Stimulated activated CD8-positive, alpha-beta memory T cell treated with anti-CD3 and anti-CD28 coated beads, Interleukin-4, amount 100 ng/mL, for 48 hours (primary cell): ENCODE measurements at places on chromosomes 7 and 10.

- no peak for DNase-seq
Observed at GRCh38 chr7:22647451-22648257, 79.3 kb upstream of the IL6 start.

DNA sequence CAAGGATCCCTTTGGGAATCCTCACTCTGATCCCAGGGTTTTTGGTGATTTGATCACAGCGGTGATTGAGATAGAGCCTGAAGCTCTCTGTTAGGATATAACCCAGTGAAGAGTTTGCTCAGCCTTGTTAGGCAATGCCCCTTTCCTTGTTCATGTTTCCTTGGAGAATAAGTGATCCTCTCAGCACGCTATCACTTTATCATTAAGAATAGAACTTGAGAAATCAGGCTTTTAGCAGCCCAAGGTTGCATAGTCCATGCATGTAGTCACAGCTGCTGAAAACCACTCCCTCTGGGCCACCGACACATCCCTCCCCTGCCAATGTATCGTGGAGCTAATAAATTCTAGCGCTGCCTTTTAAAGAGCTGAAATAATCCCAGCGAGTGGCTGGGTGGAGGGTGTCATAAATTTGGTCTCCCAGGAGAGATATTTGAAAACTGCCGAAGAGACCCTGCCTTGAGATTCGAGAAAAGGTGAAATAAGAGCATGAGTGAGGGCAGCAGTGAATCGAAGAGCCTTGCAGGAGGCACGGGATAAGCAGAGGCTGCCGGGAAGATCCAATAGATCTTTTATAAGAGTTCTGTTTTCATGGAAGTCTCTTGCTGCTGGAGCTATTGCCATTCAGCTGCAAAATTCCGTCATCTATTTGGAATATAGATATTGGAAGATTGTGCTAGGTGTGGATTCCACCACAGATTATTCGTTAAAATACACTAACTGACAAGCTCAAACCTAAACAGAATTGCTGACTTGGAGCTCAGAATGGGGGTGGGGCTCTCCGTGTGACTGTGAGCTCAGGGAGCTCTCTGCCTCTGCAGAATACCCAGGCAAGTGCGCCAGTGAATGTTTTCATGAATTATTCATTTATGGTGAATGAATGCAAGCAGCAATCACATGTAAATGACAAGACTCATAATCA, 249.8 kb downstream of the TRIL start:
- no peak for DNase-seq

DNA sequence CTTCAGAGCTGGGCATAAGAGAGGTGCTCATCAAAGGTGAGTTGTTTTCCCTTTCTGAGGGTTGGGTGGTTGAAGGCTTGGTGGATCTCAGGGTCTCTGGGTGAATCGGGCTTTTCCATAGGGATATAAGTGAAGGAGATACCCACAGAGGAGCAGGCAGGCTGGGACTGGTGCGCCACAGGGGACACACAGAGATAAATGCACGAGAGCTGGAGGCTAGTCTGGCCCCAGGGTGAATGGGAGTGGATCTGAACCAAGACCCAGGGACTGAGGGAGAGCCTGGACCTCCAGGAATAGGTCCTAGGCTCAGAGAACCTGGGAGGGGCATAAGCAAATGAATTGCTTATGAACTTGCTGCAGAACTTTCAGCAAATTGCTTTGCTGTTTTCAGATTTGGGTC, 61.5 kb downstream of the LRRC18 start:
- DNase-seq, result no peak

GRCh38 chr10:14800397-14800796, 25.7 kb upstream of the FAM107B start:
- DNase-seq, result no peak

- no peak for DNase-seq
Observed at GRCh38 chr10:32180390-32181280, 124.4 kb upstream of the KIF5B start.

GRCh38 chr7:133029463-133029862, 52.4 kb downstream of the CHCHD3 start:
- no peak for DNase-seq

GRCh38 chr10:25678220-25678619, 255.8 kb upstream of the MYO3A start:
- no peak for DNase-seq

DNA sequence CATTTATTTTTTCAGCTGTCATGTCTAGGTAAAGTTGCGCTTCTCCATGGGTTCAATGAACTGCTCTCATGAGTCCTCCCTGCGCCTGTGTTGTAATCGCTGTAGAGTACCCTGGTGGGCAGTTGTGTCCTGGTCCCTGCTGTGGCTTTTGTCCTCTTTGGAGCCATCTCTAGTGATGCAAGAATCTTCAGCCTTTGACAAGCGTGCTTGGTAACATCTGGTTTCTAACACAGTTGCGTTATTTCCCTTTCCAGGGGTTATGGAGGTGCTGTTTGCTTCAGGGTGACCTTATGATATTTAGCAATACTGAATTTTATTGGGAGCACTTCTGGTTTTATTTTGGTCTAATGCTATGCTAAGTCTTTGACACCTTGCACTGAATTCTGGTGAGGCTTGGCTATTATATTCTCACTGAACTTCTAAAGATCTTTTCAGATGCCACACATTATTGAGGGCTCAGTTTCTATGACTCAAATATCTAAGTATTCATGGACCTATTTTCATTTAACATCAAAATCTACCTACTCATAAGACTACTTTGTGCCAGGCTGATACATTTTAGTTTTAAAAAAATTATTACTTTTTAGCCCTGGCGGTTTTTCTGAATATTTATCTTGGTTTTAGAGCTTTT, 88.6 kb downstream of the FANK1 start:
- DNase-seq, result no peak

DNA sequence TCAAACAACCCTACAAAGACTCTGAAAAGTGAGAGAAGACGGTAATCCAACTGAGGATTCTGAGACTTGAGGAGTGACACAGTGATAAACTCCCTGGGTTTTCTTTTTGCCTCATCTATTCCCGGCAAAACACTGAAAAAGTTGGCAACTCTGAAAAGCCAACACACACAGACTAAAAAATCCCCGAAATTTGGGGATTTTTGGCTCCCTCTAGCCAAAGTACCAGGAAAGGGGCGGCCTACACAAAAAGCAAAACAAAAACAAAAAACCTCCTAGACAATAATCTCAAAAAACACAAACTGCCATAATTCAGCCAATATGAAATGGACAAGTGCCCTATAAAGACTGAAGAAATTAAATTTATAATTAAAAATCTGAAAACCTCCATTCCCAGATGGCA, 161.4 kb downstream of the ATE1 start:
- DNase-seq, result no peak

- no peak for DNase-seq
Observed at GRCh38 chr10:15704581-15704968, 15.1 kb downstream of the ITGA8 start.

DNA sequence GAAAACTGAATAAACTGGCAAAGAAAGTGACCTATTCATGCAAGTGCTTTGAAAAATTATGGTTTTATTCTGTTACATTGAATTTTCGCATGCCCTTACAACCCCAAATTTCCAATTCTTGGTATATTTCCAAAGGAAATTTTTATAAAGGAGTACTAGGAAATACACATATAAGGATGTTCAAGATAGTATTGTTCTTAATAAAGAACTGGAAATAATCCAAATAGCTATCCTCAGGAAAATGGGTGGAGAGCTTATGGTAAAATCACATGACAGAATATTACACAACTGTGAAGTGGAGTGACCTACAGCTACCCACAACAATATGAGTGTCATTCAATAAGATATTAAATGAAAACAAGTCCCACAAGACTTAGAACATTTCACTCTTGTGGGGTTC, 138.9 kb upstream of the BMPER start:
- DNase-seq, result no peak

- no peak for DNase-seq
Observed at GRCh38 chr10:48258105-48258504, 16.4 kb downstream of the FRMPD2 start.

DNA sequence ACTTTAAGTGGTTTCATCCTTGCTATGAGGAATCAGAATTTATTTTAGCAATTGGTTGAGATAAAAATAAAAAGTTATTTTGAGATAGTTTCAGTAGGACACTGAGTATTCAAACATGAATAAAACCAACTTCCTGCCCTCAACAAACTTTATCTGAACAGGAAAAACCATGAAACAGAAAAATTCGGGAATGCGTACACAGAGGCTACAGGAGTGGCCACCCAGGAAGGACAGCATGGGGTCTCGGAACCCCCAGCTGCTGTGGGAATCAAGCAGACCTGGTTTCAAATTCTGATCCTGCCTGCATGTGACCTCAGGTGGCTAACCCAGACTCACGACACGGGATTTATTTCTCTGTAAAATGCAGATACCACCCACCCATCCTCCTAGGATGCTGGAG, 49.0 kb upstream of the GRID1 start:
- no peak for DNase-seq
